ENCODE measurements at places on chromosomes 11 and 22.

- no peak for DNase-seq
These were observed 1.2 kb upstream of the GAL start for GRCh38 chr11:68683121-68683520.

DNA sequence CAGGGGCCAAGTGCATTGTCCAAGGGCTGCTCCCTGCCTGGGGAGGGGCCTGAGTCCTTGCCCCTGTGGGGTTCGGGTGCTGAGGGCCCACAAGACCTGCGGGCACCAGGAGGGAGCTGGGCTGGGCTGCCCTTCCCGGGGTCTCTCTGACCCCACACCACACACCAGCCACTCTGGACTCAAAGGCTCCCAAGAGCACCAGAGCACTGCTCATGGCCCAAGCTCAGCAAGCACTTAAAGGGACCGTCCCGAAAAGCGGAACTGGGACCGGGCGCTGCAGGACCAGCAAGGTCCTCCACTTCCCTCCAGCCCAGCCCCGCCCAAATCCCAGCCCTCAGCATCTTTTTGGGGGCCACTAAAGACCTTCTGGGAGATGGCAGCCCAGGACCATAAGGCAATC, 5.3 kb downstream of the LSP1 start:
- no peak for DNase-seq

DNA sequence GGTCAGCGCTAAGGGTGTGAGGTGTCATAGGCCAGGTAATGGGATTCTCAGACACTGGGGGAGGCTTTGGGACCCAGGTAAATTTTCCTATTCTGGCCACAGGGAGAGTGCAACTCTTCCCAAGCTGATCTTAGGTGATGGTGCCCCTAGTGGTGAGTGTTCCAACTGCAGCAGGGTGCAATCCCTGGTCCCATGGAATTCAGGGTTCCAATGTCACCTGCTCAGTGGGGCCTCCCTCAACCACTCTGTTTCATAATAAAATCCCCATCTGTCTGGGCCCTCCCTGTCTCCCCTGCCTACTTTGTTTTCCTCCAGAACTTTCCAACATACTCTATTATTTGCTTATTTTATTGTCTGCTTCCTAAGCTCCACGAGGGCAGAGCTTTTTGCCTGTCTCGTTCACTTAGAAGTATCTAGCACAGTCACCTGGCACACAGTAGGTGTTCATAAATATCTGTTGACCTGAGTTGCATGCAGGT, 2.9 kb upstream of the SGSM1 start:
- DNase-seq = peak; percentile 10

DNA sequence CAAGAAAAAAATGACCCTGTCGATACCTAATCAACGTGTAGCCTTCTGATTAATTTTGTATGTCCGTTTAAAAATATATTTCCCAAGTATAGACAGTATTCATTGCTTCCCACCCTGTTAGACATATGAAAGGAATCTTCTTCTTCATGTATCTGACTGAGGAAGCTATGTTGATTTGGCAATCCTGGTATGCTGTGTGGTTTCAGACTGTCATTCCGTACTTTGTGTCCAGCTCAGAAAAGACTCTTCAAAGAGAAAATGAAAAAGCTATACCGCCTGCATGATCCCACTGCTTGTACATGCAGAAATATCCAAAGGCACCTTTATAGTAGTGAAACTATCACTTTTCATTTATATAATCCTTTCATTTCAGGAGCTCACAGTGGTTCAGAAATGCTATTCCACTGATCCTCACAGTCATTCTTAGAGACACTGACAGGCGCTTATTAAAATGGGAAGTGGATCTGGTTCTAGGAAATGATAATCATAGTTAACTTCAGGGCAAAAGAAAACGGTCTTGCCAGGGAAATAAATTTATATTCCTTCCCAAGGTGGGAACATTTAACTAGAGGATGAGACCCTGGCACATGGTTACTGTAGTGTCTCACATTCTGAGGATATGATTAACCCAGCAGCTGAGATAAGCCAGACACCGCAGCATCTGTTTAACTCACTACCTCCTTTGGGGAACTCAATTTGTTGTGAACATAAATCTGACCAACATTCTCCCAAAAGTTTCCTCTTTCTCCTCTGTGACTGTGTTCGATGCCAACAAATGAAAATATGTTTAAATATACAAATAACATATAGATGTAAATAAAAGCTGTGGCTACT, 599.2 kb upstream of the LUZP2 start:
- DNase-seq = no peak

GRCh38 chr11:45605051-45605450, 60.4 kb downstream of the CHST1 start:
- DNase-seq = no peak

DNA sequence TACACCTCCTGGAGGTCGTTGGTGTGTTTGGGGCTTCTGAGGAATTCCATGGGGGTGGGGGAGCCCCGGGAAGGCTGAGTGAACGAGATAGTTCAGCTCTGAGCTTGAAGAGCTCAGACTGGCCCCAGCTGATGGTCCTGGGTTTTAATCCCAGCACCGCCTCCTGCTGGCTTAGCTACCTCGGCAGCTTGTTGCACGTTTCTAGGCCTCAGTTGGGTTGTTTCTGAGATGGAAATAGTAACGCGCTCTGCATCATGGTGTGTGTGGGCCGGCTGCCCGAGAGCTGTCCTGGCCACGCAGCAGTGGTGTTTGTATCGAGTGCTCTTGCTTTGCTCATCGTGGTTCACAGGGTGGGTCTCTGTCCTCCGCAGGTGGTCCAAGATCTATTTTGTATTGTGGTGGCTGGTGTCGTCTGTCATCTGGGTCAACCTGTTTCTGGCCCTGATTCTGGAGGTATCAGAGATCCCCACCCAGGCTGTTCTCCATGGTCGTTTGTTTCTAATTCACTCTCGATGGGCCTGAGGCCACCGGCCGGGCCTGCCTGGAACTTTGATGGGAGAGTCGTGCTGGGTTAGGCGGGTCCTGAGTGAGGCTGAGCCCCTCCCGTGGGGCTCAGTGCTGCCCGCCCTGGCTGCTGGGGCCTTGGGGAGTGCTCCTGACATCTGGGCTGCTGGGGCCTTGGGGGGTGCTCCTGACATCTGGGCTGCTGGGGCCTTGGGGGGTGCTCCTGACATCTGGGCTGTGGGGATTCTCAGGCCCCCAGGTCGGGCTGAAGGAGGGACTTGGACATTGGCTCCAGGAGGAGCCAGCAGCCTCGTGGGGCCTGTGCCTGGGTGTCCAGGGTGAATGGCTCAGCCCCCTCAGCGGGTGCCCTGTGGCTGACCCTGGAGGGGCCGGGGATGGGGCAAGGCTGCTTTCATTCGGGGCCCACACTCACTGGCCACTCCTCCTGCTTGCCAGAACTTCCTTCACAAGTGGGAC, 37.7 kb downstream of the TPCN2 start:
- DNase-seq = no peak

GRCh38 chr11:134642206-134642605, 230.2 kb upstream of the B3GAT1 start:
- DNase-seq = no peak

- no peak for DNase-seq
These were observed 89.3 kb downstream of the RDX start for GRCh38 chr11:110207123-110207522.

GRCh38 chr11:17548444-17548843, 1.4 kb downstream of the OTOG start:
- no peak for DNase-seq

DNA sequence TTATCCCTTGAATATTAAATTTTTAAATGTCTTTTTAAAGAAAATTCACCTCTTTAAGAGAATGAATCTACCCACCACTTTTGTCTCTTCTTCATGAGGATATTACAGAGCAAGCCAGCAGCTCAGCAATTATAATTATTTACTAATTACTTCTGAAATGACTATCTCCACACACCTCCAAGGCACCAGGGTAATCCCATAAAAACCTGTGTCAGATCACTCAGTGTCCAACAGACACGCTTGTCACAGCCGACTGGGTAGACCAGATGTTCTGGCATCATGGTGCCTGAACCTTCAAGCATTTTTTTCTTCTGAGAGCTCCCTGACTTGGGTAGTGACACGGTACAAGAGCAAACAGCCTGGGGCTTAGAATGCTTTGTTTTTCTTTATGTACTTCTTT, 61.4 kb downstream of the EFCAB6 start:
- DNase-seq = no peak

DNA sequence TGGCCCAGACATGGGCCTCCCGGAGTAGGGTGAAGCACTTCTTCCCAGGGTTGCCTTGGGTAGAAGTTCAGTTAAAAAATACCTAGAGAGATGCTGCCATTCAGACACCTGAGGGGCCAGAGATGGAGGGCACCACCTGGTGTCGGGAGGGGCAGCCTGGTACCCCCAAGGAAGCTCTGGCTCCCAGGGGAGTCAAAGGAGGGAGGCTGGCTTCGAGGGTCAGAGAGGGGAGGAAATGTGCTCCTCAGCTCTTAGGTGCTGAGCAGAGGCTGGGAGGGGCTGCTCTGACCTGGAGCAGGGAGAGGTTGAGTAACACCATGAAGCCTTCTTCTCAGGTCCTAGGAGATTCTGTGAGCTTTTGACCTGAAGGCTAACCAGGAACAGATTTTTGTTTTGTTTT, 1.1 kb downstream of the USP35 start:
- no peak for DNase-seq

DNA sequence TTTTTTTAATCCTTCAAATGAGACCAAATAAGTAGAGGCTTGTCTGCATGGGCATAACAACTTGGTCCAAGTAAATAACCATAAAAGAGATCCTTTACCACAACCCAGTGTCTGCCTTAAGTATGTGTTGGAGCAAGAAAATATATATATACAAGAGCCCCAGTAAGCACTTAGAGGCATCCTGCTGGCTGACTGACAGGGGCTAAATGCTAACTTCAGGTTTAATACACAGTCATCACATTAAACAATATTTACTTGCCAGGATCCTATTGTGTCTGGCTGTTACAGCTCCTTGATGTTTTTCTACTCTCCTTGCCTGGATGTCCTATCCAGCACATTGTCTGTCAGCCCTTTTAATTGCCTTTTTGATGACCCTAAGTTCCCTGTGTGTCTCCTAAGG, 37.5 kb upstream of the MMP20 start:
- DNase-seq = no peak

DNA sequence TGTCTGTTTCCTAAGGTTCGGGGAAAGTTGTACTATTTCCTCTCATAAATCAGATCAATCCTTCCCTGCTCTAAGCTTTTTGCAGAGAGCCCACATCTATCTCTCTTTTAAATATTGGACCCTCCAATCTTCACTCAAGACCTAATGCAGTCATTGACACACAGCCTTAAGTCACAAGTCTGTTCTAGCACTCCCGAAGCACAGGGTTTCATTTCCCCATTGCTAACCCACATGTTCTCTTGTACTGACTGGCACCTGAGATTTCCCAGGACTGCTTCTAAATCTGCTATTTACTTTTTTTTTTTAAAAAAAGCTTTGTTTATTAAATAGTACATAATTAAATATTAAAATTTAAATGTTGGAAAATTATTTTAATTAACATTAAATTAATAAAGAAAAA, 674.7 kb downstream of the TBC1D22A start:
- no peak for DNase-seq

DNA sequence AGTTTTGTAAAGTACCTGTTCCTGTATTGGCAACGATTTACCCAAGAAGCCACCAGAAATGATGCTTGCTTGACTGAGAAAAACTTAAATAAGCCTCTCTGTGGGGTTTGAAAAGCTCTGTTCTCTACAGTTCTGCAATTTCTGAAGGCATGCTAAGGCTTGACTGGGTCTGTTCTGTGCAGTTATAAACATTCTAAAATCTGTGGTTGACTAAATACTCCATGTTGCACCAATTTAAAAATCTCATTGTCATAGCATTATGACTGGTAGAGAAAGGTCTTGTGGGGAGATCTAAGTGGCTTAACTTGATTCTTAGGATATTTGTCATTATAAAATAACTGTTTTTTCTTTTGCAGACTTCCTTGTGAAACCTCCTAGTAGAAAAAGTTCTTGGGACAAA, 73.7 kb downstream of the MTMR3 start:
- DNase-seq = no peak

DNA sequence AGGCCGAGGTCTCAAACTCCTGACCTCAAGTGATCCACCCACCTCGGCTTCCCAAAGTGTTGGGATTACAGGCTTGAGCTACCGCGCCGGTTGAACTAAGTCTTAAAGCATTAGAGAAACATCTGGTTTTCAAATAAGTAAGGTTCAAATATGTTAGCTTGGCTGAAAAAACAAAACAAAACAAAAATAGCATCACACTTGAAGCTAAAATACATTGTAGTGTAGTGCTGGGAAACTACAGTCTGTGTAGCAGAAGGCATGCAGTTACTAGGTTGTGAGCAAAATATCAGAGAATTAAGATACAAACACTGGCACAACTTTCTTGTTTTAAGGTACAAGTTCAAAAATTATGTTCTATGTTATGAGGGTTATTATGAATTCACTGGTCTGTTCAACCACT, 224.8 kb upstream of the CHORDC1 start:
- DNase-seq = no peak

- no peak for DNase-seq
These were observed 109.8 kb downstream of the ATXN10 start for GRCh38 chr22:45781459-45781858.

DNA sequence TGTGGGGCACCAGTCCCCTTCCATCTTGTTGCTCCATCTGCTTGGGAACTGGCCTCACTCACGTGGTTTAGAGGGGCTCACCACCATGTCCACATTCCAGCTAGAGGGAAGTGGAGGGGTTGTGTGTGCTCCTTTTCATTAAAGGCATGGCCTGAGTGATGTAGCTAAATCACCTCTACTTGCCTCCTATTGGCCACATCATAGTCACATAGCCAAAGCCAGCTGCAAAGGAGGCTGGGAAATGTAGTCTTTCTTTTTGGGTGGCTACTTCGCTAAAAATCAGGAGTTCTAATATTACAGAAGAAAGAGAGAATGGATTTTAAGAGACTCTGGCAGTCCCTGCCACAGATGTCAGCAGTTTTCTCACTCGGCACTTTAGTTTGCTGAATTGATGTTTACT, 63.0 kb upstream of the ALX4 start:
- DNase-seq = no peak

DNA sequence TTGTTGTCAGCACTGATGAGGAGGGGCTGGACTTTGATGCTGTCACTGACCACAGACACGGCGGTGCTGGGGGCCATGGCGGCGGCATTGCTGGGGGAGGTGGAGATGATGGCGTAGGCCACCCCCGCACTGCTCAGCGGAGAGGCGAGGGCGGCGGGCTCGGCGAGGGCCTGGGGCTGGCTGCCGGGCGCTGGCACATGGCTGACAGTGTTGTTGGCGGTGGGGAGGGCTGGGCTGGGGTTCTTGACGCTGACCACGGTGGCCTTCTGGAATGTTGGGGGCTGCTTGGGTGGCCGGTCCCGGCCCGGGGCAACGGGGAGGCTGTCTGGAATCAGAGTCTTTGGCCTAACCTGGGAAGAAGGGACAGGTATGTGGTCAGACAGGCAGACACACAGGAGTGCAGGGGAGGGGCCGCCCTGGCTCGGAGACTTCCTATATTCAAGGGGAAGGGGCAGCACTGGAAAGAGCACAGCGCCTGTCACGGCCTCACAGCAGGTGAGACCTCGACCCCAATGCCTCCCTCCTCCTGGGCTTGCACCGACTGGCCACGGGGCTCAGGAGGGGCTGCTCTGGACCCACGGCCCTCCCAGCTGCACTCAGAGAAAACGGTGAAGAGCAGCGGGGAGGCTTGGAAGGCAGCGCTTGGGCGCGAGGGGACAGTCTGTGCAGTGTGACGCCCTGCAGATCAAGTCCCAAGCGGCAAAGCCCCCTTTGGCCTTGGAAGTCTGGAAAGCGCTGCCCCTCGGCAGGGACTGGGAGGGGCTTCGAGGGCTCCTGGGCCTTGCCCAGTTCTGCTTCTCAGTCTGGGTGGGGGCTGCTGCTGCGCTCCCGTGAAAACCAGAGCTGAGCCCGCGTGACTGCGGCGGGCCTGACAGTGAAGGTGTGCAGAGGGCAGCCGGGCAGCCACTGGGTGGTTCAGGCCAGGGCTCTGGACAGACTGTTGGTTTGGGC, 93.2 kb downstream of the PHF21B start:
- no peak for DNase-seq

- DNase-seq = no peak
These were observed 63.0 kb downstream of the GAB2 start for GRCh38 chr11:78354408-78355308.
